ENCODE measurements at places on chromosomes 1 and 21. TPM values are rescaled to one million over a fixed set of nuclear protein-coding genes. Genes with fewer than 3 reads are reported as not detected.

- no peaks in the 10 kb centered on the region for H3K36me3 ChIP-seq
- no peaks in the 10 kb centered on the region for H3K27me3 ChIP-seq
- DNase-seq: peak; percentile 62
Observed at GRCh38 chr1:59678493-59679228, 136.1 kb upstream of the HOOK1 start.

DNA sequence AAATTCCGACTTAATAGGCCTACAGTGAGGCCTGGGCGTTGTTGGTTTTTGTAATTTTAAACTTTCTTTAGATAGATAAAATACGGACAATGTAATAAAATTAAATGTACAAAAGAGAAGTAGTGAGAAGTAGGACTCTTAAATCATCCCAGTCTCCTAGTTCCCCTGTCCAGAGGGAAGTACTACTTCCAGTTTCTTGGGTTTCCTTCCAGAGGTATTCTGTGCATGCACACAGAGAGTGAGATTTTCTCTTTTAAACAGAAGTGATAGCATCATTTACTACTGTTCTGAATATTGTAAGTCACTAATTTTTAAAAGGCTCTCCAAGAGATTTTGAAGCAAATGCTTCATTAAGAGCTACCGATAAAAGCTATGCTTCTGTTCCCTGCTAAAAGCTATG lies 7.2 kb upstream of the FNBP1L start:
- no peaks in the 10 kb centered on the region for H3K36me3 ChIP-seq
- no peak overlapping the region for H3K27ac ChIP-seq
- DNase-seq: no peak
- no peaks in the 10 kb centered on the region for H3K27me3 ChIP-seq
- no peaks in the 10 kb centered on the region for H3K4me1 ChIP-seq

DNA sequence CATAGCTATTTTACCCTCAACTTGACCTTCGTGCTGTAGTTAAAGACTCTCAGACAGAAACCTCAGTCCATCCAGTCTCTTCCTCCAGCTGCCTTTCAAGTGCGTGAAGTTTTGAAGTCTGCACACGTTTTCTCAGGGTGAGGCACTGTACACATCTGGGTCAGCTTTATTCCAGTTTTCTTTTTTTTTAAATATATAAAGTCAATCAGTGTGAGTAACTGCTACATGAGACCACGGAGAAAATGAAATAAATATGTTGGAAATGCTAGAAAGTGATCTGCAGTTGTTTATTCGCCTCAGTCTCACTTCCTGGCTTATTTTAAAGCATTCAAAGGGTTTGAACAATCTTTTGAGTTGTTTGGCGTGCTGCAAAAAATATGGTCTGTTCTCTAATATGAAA lies 135.7 kb downstream of the ROR1 start:
- DNase-seq: no peak
- H3K27me3 ChIP-seq: no peaks in the 10 kb centered on the region
- no peak overlapping the region for H3K27ac ChIP-seq
- no peaks in the 10 kb centered on the region for H3K36me3 ChIP-seq

ILF2 gene
- 420 TPM for total RNA-seq

GRCh38 chr1:231213831-231214573 lies 27.0 kb upstream of the GNPAT start:
- no peaks in the 10 kb centered on the region for H3K36me3 ChIP-seq
- no peaks in the 10 kb centered on the region for H3K4me1 ChIP-seq
- H3K4me3 ChIP-seq: no peak overlapping the region
- H3K27me3 ChIP-seq: no peaks in the 10 kb centered on the region
- no peak overlapping the region for H3K27ac ChIP-seq
- DNase-seq: no peak

SPRR3 gene
- total RNA-seq: not detected

GRCh38 chr1:147625362-147625995 lies 44.8 kb downstream of the ACP6 start:
- H3K4me1 ChIP-seq: peaks cover 13% of the 10 kb centered on the region
- peak; percentile 79 for DNase-seq
- H3K27ac ChIP-seq: peak overlapping the region; percentile 18
- H3K4me3 ChIP-seq: no peak overlapping the region
- peaks cover 11% of the 10 kb centered on the region for H3K36me3 ChIP-seq

GRCh38 chr1:107661158-107661557 lies 303.8 kb downstream of the VAV3 start:
- DNase-seq: no peak
- H3K4me1 ChIP-seq: no peaks in the 10 kb centered on the region
- no peak overlapping the region for H3K27ac ChIP-seq

DNA sequence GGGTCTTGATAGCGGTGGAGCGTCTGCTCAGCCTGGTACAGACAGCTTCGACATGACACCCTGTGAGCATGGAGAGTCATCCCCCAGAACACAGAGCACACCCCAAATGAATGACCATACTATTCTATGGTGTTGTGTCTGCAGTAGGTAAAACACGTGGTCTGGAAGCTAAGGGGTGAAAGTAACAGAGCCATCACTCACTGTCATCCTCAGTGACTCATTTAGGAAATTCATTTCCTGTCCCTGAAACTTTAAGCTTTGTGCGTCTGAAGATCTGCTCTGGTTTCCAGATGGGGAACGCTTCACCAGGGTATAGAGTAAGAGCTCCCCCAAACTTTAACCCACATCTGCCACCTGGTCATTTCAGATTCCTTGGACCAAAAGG lies 94.8 kb upstream of the DISP3 start:
- H3K27me3 ChIP-seq: peaks cover 18% of the 10 kb centered on the region
- peak; percentile 54 for DNase-seq
- H3K36me3 ChIP-seq: no peaks in the 10 kb centered on the region
- H3K4me1 ChIP-seq: no peaks in the 10 kb centered on the region

Measured in A673 (cell line).